Memory B cell (primary cell): ENCODE measurements at places on chromosomes 5 and 9.

DNA sequence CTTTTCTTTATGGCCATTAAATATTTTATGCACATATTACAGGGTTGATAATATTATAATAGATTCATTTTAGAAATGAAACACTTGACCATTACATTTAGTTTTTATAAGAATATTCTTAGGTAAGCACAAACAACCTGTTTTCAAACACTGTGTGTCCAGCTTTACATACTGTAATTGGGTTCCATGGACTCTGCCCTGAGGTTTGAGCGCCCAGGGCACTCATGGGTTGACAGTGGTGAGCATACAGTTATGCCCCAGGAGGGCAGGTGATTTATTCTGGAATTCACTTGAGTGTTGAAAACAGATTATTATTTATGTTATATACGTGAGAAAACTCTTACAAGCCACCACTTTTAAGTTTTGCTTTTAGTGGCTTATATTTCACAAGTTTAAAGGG lies 33.7 kb downstream of the TRIO start:
- DNase-seq = no peak

GRCh38 chr5:9358961-9359685 lies 186.8 kb downstream of the SEMA5A start:
- DNase-seq = no peak

DNA sequence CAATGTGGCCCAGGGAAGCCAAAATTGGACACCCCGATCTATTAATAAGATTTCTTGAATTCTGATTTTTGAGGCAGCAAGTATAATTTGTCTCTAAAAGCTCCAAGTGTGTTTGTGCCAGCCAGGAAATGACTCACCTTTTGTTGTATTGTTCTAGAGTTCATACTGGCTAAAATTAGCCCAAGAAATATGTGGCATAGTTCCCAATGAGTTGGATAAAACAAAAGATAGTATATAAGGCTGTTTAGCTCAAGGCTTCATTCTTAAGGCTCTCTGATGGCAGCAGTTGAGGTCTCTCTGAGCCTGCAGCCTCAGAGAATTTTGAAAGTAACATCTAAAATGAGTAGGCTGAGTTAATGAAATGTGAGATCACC lies 21.6 kb downstream of the HMGXB3 start:
- no peak for DNase-seq

DNA sequence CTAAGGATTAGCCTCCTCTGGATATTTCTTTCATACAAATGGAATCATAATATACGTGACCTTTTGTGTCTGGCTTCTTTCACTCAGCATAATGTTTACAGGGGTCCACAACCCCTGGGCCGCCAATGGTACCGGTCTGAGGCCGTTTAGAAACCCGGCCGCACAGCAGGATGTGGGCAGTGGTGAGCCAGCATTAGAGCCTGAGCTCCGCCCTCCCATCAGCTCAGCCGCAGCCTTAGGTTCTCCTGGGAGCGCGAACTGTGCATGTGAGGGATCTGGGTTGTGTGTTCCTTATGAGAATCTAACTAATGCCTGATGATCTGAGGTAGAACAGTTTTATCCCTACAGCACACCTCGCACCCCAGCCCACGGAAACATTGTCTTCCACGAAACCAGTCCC lies 229.7 kb downstream of the ICE1 start:
- DNase-seq = no peak

GRCh38 chr5:39891376-39891775 lies 466.6 kb upstream of the DAB2 start:
- no peak for DNase-seq

DNA sequence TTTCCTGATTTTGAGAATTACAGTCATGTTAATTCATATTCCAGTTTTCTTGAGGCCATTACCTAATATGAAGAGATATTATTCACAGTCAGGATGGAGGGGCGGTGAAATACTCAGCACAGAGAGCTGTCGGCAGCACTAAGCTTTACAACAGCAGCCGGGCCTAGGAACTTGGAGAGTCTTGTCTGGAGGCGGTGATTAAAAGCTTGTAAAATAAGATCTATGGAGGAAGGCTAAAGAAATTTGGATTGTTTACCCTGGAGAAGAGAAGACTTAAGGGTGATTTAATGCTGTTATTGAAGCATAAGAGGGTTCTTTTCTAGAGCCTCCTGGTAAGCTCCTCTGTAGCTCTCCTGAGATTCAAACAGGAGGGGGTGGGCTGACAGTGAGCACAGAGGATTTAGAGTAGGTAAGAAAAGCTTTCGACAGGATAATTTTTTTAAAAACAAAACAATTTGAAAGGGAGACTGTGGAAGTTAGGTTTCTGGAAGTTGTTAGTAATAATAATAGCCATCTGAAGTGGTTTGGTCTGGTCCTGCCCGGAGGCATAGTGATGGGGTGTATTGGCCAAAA lies 406.3 kb upstream of the ADAMTSL1 start:
- DNase-seq = no peak

- DNase-seq = no peak
Measured at GRCh38 chr9:20242510-20243189, 379.6 kb downstream of the MLLT3 start.

DNA sequence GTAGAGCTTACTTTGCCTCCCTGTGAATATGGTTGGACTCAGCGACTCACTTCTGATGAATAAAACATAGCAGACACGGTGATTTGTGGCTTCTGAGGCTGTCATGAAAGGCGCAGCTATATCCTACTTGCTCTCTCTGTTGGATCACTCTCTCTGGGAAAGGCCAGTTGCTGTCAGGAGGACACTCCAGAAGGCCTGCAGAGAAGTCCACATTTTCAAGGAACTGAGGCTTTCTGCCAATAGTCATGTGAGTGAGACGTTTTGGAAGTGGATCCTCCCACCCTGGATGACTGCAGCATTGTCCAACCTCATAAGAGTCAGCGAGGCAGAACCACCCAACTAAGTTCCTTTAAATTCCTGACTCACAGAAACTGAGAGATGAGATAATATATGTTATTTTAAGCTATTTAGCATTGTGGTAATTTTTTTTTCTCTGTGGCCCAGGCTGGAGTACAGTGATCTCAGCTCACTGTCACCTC lies 156.0 kb upstream of the MAST4 start:
- DNase-seq = no peak

- no peak for DNase-seq
Measured at GRCh38 chr5:45162974-45163373, 354.2 kb downstream of the MRPS30 start.

- no peak for DNase-seq
Measured at GRCh38 chr5:68344447-68345111, 129.0 kb downstream of the PIK3R1 start.

DNA sequence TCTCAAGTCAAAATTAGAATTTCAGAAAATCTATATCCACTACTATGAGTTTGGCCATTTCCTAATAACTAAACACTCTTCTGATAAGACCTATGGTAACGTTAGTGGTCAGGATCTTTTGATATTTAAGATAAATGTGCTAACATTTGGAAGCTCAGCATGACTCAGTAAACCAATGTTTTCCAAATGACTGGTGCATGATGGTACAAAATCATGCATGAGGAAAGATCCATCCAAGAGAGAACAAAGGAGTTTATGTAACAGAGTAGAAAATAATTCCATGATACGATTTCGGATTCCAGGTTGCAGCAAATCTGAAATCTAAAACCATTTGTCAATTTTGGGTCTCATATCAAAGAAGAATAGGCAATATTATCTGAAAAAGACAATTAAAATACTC lies 279.2 kb downstream of the NSG2 start:
- DNase-seq = no peak

DNA sequence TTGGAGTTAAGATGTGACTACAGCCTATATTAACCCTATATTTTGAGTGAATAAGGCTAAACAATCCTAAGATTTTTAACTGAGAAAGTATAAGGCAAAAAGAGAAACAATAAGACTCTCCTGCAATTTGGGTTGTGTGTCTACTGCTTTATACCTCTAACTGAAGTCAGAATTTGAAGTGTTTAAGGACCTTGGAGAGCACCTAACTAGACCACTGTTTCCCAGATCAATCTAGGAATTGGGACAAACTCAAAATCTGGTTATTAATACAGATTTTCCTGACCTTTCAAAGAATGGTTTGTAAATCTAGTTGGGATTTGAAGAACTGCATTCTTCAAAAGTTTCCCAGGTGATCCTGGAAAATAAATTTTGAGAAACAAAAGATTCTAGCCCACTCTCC lies 42.1 kb downstream of the GABRA1 start:
- no peak for DNase-seq

DNA sequence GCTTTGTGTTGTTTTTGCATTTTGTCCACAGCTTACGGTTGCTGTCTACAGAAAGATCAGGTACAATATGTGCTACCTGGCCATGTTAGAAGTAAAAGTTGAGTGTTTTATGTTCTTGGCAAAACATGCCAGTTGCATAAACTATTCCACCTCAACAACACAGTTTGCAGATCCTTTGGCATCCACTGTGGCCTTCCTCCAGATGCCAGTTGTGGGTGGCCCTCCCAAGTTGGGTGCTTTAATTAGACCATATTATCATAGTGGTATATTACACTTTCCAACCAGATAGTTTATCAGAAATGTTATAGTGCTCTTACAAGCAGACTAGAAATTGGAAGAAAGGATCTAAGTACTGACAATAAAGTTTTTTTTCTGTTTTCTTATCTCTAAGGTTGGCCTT lies 386.9 kb upstream of the KCNN2 start:
- DNase-seq = no peak

DNA sequence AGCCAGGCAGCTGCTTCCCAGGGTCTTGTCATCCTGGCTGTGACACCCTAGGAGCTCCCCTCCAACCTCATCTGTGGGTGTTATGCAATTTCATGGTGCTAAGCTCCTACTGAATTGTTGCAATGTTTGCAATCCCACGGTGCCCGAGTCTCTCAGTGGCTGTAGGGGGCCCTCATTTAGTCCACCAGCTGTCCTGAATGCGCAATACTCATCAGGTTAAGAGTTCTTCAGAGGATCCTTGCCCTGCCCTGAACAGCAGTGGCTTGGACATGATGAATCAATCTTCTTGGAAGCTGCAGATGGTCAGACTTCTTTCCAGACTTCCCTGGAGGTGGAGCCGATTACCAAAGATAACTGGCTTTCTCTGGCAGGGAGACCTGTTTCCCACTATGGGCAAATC lies 584.1 kb downstream of the CCDC171 start:
- DNase-seq = no peak
